Pons (tissue), 1 donor: ENCODE measurements at places on chromosomes 4 and X.

DNA sequence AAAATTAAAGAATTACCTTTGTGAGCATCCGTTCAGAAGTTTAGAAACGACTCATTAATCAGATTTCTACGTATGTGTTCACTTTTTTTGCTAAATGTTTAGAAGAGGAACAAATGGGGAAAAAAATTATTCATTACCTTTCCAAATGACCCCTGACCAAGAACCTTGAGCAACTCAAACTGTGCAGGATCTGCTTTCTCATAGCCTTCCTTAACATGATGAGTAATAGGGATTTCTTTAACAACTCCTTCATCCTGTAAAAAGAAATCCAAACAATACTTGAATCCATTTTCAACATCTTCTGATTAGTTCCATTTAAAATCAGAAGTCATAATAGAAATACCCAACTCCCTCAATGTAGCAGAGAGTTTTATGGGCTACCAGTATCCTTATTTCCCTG is 32.1 kb downstream of the RPS6KA6 start:
- no peak for DNase-seq

DNA sequence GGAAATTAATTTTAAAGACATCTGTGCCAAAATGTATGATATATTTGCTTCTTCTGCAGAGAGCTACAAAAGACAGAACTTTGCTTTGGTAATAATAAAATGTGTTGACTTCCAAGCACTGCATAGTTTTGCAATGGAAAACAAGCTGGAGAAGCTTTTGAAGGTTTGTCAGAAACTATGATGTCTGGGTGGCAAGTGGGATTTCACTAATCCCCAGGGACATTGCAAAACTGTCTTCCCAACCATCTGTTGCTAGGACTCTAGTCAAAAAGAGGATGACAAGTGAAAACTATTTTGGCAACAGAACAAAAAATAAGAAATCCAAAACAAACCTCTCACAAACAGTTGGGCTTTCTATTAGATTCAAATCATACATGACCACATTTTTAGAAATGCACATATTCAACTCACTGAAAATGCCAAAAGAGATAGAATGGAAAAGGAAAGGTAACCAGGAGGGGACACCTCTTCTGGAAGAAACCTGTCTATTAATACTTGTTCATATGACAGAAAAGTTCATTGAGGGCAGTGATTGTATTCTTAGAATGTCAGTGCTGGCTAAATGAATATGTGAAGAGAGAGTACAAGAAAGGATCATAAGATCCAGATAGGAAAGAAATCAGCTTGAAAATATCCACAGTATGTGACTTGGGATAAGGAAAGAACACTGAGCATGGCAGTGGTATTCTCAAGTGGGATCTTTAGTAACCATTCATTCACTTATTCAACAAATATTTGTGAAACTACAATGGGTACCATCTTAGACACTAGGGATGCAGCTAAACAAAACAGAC is 228.0 kb downstream of the RASL11B start:
- DNase-seq = peak; percentile 2

- no peak for DNase-seq
These were observed 98.2 kb downstream of the YIPF7 start for GRCh38 chr4:44553180-44553579.

- no peak for DNase-seq
These were observed 48.2 kb upstream of the KLF3 start for GRCh38 chr4:38615847-38616246.

- no peak for DNase-seq
These were observed 15.7 kb upstream of the BANK1 start for GRCh38 chr4:101774807-101775206.

DNA sequence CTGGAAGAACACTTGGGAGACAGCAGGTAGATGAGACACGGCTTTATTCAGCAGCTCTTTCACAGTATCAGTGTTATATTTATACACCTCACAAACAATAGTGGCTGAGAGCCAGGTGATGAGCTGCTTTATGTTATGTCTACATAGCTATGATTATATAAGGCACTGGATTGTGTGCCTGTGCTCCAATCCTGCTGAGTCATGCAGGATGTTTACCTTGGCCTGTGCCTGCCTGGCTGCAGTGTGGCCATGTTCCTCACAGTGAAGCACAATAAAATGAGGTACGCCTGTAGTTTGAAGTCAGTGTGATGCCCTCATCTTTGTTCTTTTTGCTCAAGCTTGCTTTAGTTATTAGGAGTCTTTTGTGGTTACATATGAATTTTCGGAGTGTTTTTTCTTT is 31.3 kb downstream of the CXCL13 start:
- no peak for DNase-seq

GRCh38 chr4:159027535-159027934 is 75.3 kb upstream of the RAPGEF2 start:
- no peak for DNase-seq

DNA sequence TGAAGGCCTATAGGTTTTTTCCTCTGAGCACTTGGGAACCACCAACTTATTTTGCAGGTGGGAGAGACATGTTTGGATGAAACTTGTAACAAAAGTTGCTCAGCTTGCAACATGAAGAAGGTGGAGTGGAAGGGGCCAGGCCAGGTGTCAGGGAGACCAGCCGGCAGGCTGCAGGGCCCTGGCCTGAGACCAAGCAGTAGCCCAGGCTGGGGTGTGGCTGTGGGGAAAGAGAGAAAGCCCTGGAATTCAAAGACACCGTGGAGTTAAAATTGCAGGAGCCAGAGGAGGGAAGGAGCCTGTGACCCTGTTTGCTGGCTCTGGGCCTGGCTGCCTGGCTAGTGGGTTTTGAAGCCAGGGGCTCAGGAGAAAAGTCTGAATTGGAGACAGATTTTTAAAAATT is 43.4 kb downstream of the EFNB1 start:
- no peak for DNase-seq

DNA sequence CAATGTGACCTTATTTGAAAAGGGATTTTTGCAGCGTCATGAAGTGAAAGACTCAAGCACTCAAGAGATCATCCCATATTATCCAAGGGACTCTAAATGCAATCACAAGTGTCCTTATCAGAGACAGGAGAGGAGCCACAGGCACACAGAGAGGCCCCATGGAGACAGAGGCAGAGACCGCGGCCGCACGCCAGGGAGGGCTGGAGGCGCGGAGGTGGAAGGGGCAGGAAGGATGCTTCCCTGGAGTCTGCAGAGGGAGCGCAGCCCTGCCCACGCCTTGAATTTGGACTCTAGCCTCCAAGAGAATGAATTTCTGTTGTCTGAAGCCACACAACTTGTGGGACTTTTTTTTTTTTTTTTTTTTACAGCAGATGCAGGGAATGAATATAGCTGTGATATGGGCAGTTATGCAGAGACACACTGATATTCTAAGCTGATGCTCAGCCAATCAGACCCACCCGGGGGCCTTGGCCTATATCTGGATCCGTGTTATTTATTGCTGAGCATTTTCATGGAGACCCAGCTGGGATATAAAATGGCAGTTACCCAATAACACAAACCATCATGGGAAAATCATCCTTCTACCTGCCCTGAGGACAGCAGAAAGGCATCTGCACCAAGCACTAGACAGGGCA is 244.8 kb upstream of the PSAPL1 start:
- no peak for DNase-seq

DNA sequence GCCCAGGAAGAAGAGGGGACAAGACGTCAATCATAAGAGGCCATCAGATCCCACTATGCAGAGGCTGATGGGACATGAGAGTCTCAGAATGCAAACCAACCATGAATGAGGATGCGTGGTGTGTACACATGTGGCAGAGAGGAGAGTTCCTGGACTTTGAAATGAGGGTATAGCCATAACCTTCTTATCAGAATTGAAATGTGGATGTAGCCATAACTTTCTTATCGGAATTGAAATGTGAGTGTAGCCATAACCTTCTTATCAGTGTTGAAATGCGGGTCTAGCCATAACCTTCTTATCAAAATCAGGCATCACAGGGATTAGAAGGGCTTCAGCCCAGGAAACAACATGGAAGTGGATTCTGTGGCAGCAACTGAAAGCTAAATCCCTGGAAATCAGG is 415.5 kb upstream of the FAT1 start:
- no peak for DNase-seq

- DNase-seq = no peak
These were observed 40.9 kb downstream of the GABRA4 start for GRCh38 chr4:46952451-46952850.

DNA sequence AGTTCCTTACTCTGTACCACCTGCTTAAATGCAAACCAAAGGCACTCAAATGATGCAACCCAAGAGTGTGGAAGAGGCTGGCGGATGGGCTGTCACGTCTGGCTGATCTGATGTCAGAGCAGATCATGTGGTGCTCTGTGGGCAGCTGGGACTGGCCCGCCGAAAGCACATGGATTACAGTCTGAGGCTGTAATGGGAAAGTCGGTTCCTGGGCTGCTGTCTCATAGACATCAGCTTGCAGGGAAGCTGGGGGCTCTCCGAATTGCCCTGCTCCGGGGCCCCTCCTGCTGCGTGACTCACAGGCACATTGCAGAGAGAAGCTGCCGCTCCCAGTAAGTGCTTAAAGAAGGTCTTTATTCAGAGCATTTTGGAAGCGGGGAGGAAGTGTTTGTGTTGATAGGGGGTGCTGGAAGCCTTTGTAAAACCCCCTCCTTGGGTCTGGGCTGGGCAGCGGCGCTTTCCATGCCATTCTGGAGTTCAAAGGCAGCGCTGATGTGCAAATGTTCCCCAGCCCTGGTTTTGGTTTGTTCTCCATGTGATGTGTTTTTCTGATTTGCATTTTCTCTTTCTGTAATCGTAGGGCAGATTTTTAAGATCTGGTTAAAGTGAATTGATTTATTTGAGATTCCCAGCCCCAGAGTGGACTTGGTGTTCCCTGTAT is 181.1 kb downstream of the LARP7 start:
- peak; percentile 95 for DNase-seq

DNA sequence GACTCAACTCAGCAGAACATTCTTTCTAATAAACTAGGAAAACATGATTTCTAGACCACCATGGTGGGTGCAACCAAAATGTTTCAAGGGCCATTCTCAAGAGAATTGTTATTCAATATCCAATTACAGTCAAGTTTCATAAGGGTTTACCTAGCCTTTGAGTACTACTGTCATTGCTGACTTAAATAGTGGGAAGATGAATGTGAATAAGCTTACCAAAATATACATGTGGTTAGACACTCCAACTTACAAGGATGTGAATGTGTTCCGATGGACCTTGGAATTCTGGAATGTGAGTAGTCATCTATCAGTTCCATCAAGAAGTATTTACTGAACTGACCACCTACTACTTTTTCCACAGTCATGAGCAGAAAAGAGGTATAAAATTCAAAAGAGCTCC is 16.9 kb downstream of the SH3RF1 start:
- DNase-seq = no peak

- no peak for DNase-seq
These were observed 1249.2 kb downstream of the STIM2 start for GRCh38 chr4:28109801-28110200.

DNA sequence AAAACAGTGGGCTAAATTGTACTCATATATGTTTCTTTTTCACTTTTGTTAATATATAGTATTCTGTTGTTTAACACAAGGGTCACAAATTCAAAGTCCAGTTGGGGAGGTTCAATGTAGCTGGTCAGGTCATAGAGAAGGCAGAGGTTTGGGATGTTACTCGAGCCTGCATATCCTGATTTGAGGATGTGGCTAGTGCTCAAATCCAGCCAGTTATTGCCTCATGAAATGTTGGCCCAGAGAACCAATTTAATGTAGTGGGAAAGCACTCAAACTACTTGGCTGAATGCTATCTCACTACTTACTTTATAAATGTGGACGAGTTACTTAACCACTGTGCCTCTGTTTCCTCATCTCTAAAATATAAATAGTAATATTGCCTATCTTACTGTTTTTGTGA is 12.5 kb downstream of the USO1 start:
- no peak for DNase-seq

- no peak for DNase-seq
These were observed 270.1 kb upstream of the ARSJ start for GRCh38 chr4:114249561-114249960.

DNA sequence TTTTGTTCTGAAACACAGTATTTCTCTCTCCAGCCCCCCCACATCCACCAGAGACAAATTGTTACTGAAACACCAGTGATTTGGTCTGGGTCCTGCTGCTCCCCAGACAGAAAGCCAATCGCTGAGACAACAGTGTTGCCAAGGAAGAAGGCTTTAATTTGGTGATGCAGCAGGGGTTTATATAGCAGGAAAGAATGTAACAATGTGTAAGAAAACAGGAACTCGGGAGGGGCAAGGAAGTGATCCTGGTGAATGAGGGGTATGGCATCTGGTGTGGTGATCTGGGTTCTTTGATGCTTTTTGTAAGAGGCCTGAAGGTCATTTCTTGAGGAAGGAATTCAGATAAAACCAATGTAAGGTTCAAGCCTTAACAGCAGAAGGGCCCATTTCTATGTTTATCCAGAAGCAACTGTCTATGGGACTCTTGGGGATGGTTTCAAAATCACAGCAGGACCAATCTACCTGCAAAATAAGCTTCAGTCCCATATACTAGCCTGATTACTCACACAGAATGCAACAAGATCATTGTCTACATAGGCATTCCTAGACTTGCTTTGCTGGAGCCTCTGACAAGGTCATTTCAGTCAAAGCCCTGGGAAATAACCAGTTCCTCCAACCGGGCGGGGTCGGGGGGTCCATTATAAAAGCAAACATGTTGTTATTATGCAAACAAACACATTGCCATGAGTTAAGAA is 445.2 kb upstream of the ZFP42 start:
- DNase-seq = no peak

GRCh38 chr4:81136161-81136905 is 78.7 kb downstream of the PRKG2 start:
- no peak for DNase-seq

DNA sequence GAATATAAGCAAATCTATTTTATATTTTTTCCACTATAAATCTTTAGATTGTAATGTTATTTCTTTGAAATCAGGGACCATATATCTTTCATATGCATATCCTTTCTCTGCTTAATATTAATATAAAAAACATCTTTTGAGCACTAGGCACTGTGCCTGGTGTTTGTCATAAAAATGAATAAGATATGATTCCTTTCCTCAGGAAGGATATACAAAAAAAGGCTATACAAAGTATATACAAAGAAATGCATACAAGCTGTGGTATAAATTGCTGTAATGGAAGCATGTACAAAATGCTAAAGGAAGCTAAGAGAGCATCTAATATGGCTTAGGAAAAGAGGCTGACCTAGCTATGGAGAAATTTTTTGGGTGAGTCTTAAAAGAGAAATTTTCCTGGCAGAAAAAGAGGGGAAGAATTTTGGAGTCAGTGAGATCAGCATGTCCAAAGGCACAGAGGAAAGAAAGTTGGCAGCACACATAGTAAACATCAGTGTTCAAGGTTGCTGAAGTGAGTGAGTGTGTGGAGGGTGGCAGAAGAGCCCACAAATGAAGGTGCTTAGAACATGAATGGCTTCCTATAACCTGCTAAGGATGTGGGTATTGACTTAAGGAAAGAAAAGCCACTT is 500.0 kb downstream of the SPRY1 start:
- no peak for DNase-seq

GRCh38 chr4:83504996-83505395 is 20.1 kb upstream of the ABRAXAS1 start:
- DNase-seq = no peak

- no peak for DNase-seq
These were observed 109.9 kb downstream of the AFF2 start for GRCh38 chrX:148610328-148610698.

GRCh38 chrX:7247346-7247745 is 99.4 kb upstream of the PUDP start:
- DNase-seq = no peak
